ENCODE measurements at places on chromosomes 11 and 22.

DNA sequence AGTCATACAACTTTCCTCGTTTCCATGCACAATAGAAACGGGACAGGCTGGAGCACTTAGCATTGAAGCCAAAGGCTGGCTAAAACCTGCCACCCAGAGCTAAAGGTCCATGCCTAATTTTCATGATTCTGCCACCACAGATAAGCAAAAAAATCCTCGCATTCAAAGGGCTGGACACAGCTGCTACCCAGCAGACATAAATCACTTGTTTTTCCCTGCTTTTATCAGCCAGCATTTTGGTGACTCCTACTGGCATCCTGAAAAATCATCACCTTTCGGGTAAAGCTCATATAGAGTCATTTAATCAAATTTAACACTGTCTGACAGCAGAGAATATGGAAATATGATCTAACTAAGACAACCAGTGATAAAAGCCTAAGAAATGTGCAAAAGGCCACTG lies 37.9 kb downstream of the ALG9 start:
- DNase-seq, result no peak

DNA sequence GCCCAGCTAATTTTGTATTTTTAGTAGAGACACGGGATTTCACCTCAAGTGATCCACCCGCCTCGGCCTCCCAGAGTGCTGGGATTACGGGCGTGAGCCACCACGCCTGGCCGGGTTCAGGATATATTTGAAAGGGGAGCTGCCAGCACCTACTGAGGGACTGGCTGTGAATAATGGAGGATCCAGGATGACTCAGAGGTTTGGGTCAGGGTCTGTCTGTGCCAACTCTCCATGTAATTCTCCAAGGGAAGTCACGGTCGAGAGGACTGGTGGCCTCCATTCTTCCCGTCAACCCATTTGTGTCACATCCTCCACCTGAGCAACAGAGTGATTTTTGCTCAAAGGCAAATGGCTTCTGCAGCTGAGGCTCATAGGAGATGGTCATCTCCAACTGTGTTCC lies 3.6 kb upstream of the ARRB1 start:
- no peak for DNase-seq

DNA sequence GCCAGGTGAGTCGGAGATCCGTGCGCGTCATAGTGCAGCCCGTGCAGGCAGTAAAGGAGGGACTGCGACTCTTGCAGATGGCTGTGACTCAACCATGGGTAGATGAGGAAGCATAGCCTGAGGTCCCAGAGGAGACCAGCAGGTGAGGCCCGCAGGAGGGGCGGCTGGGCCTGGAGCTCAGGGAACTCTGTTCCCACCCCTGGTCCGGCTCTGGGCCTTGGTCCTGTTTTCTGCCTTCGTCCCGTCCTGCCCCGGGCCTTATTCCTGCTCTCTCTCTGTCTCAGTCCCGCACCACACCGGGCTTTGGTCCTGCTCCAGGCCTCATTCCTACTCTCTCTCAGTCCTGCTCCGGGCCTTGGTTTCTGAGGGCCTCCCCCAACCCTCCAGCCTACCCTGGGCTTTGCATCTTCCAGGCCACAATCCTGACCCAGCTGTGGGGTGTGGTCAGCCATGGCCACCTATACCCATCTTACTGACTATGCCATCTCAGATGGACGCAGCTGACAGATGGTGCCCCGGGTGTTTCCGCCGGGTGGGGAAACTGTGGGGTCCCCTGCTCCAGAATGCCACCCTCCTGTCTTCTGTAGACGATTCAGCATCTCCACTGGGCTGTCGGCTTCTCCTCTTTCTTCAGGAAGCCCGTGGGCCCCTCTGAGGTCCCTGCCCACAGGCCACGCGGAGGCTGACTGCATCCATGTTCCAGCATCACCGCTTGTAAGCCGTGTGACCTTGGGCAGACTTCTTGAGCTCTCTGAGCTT lies 1134.1 kb downstream of the BRD1 start:
- DNase-seq, result no peak

- DNase-seq, result no peak
Measured at GRCh38 chr11:95241681-95242081, 10.7 kb upstream of the SESN3 start.

GRCh38 chr11:1435820-1436467 lies 46.2 kb downstream of the BRSK2 start:
- DNase-seq, result no peak

DNA sequence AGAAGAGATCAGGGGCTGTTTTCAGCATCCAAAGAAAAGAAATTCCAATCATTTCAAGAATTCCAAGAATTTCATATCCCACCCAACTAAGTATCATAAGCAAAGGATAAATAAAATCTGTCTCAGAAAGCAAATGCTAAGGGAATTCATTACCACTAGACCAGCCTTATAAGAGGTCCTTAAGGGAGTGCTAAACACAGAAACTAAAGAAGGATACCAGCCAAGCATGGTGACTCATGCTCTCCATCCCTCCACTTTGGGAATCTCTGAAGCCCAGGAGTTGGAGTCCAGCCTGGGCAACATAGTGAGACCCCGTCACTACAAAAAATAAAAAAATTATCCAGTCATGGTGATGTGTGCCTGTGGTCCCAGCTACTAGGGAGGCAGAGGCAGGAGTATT lies 17.8 kb downstream of the FADD start:
- DNase-seq, result no peak

GRCh38 chr11:109527496-109527895 lies 105.5 kb downstream of the C11orf87 start:
- DNase-seq, result no peak

- DNase-seq, result no peak
Measured at GRCh38 chr22:38125751-38126201, 15.3 kb upstream of the BAIAP2L2 start.
